Effector memory CD4-positive, alpha-beta T cell (primary cell): ENCODE measurements at places on chromosomes 7 and 10.

- no peak for DNase-seq
Observed at GRCh38 chr10:7666253-7667023, at the start of gene ITIH5. Gene ITIH5, minus strand, starts transcription at chr10:7666966. Its CDS starts 74 bp downstream, at chr10:7666892.

- peak; percentile 3 for DNase-seq
Observed at GRCh38 chr10:69914398-69915214, 112.9 kb downstream of the COL13A1 start.

DNA sequence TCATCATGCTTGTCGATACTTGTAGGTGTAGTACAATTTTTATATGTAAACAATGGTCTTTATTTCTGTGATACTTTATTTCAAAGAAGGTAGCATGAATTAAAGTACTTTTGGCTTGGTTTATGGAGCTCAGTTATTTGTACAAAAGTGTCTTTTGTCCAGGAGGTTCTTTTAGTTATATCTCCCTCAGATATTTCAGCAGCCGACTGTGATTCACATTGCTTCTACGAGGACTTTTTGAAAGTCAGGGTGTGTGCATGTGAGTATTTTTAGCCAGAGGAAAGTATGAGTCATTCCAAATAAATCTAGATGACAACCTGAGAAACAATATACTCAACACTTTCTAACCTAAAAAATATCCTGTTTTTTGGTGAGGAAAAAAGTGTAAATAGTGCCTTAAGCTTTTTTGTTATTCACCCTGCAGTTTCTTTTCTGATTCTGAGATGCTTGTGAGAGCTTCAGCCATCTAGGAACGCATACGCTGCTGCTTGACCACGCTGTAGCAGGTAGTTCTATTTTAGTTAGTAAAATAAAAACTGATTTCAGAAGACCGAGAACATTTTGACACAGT, 595 bp upstream of the SUN1 start:
- DNase-seq, result no peak

- no peak for DNase-seq
Observed at GRCh38 chr7:20722941-20723340, 63.7 kb downstream of the SP8 start.

- no peak for DNase-seq
Observed at GRCh38 chr10:89771684-89772083, 70.3 kb downstream of the KIF20B start.

- DNase-seq, result no peak
Observed at GRCh38 chr7:134632937-134633540, 13.6 kb upstream of the BPGM start.

DNA sequence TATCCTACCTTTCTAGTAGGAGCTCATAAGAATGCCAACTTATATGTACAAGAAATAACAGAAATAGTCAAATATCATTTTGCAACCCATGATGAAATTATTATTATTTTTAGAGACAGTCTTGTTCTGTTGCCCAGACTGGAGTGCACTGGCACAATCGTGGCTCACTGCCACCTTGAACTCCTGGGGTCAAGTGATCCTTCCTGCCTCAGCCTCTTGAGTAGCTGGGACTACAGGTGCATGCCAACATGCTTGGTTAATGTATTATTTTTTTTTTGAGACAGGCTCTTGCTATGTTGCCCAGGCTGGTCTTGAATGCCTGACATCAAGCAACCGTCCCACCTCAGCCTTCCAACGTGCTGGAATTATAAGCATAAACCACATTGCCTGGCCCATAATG, 44.8 kb downstream of the TNPO3 start:
- DNase-seq, result no peak

GRCh38 chr7:23222439-23223030, 24.0 kb upstream of the GPNMB start:
- no peak for DNase-seq

- no peak for DNase-seq
Observed at GRCh38 chr10:56880606-56881005, 519.5 kb upstream of the ZWINT start.
